Pancreas (tissue), 10 donors: ENCODE measurements at places on chromosomes 11 and 22.

- no peaks in the 10 kb centered on the region for H3K4me1 ChIP-seq
- no peak overlapping the region for H3K27ac ChIP-seq
- H3K4me3 ChIP-seq: no peak overlapping the region
- H3K27me3 ChIP-seq: no peaks in the 10 kb centered on the region
Observed at GRCh38 chr11:64719406-64719805, 3.6 kb downstream of the NRXN2 start.

DNA sequence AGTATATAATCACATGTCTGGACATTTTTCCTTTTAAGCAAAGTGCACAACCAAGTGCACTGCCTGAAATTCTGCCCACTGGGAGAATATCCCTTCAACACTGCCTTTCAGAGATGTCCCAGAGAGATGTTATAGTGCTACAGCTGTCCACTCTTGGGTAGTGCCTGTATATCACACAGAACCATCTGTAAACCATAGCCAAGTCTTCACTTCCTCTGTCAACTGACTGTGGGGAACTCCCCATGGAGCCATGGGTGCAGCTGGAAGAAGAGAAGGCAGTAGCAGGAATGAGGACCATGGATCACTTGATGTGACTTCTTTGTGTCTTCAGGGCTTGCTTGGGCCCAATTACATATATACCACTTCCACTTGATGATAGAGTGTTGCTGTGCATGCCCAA, 44.6 kb upstream of the LIN7C start:
- no peak overlapping the region for H3K27ac ChIP-seq
- no peaks in the 10 kb centered on the region for H3K27me3 ChIP-seq
- no peak overlapping the region for H3K4me3 ChIP-seq
- H3K4me1 ChIP-seq: no peaks in the 10 kb centered on the region
- no peak for DNase-seq
- no peaks in the 10 kb centered on the region for H3K36me3 ChIP-seq

GRCh38 chr22:46801826-46802607, 39.6 kb downstream of the TBC1D22A start:
- no peaks in the 10 kb centered on the region for H3K27me3 ChIP-seq
- H3K4me3 ChIP-seq: no peak overlapping the region
- H3K36me3 ChIP-seq: no peaks in the 10 kb centered on the region
- no peak for DNase-seq

DNA sequence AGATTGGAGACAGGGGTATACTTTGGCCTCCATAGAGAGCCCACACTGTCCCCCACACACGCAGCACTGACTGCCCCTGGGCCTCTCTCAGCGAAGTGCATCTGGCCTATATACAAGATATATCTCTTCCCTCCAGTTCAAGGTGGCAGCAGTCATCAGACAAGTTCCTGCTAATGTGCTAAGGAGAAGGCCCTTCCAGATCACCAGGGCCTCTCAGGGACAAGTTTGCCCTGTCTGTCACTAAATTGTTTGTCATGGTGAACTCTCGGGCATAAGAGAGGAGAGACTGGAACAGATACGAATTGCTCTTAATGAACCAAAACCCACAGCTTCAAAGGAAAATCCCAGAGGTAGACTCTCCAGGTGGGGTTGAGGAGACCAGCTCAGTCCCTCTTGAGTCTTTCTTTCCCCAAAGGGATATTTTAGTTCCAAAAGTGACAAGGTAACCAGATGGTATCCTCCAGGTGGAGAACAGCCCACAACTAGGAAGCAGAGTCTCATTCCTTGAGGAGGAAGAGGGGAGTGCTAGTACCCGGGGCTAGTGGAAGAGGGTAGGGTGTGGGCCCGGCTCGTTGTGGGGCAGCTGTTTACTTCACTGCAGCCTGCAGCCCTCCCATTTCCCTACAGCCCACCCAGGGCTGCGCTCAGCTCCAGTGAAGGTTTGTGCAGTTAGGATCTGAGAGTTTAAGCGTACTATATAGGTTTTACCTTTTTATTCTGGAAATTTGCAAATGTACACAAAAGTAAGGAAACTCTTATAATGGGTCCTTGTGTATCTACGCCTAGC, 2.2 kb upstream of the SLC35C1 start:
- no peak overlapping the region for H3K27ac ChIP-seq
- H3K27me3 ChIP-seq: no peaks in the 10 kb centered on the region
- no peak overlapping the region for H3K4me3 ChIP-seq
- no peaks in the 10 kb centered on the region for H3K36me3 ChIP-seq

DNA sequence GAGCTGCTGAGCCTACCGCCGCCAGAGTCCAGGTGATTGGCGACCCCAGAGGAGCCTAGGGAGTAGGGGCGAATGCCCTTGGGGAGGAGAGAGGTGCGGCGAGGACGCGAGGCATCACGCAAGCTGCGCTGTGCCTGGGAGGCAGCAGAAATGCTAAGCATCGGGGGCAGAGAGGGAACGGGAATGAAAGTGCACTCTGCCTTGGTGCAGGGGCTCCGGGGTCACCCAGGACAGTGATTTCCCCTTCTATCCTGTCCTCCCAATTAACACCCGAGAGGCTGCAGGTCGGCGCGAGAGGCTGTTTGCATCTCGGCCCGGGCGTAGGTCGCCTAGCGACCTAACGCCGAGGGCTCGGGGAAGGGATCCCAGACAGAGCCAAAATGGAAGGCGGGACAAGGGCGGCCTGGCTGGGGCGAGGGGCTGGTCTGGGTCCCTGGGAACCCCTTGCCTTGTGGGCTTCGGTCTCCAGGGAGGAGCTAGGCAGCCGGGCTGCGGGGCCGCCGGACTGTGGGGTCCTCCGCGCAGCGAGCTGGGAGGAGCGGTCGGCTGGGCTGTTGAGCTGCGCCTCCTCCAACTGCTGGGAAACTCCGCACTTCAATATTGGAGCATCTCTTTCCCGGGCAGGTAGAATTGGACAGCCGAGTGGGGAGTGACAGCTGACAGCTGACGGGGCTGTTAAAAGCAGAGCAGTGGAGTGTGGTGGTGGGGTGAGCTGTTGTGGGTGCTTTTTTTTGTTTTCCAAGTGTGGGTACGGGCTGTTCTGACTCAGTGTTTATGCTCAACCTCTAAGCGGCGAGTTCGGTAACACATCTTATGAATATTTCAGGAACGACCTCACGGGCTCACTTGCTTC, 657 bp downstream of the ELMOD1 start:
- DNase-seq: no peak
- no peak overlapping the region for H3K27ac ChIP-seq
- no peaks in the 10 kb centered on the region for H3K36me3 ChIP-seq
- H3K27me3 ChIP-seq: peaks cover 11% of the 10 kb centered on the region

- H3K36me3 ChIP-seq: no peaks in the 10 kb centered on the region
- H3K27me3 ChIP-seq: no peaks in the 10 kb centered on the region
- DNase-seq: no peak
- no peak overlapping the region for H3K4me3 ChIP-seq
- no peaks in the 10 kb centered on the region for H3K4me1 ChIP-seq
Observed at GRCh38 chr11:17516551-17517150, 27.6 kb downstream of the USH1C start.

GRCh38 chr11:111409915-111410314, 30.8 kb upstream of the POU2AF1 start:
- no peak for DNase-seq
- no peaks in the 10 kb centered on the region for H3K27me3 ChIP-seq
- H3K36me3 ChIP-seq: no peaks in the 10 kb centered on the region
- no peak overlapping the region for H3K27ac ChIP-seq
- no peaks in the 10 kb centered on the region for H3K4me1 ChIP-seq
- H3K4me3 ChIP-seq: no peak overlapping the region

- H3K27ac ChIP-seq: no peak overlapping the region
- H3K36me3 ChIP-seq: no peaks in the 10 kb centered on the region
- H3K27me3 ChIP-seq: no peaks in the 10 kb centered on the region
- DNase-seq: no peak
- H3K4me1 ChIP-seq: no peaks in the 10 kb centered on the region
- H3K4me3 ChIP-seq: no peak overlapping the region
Observed at GRCh38 chr11:70834277-70834940, 418.0 kb downstream of the SHANK2 start.

DNA sequence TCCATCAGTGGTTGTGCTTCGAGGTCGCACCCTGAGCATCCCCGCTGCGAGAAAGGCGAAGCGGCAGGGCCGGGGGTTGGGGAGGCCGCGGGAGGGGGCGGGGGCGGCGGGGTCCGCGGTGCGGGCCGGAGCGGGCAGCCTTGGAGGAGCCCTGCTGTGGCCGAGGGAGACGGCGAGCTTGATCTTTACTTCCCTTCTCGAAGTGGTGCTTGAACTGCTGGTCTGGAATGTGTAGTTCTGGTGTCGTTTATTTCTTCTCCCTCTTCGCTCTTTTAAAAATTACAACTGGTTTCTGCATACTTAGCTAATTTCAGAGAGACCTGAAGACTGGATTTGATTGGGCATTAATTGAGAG, 1.1 kb downstream of the APLP2 start:
- H3K36me3 ChIP-seq: no peaks in the 10 kb centered on the region
- H3K4me1 ChIP-seq: peaks cover 7% of the 10 kb centered on the region
- no peaks in the 10 kb centered on the region for H3K27me3 ChIP-seq
- DNase-seq: peak; percentile 21

GRCh38 chr11:70628176-70628854, 230.0 kb downstream of the CTTN start:
- H3K27ac ChIP-seq: no peak overlapping the region
- H3K27me3 ChIP-seq: no peaks in the 10 kb centered on the region
- H3K36me3 ChIP-seq: no peaks in the 10 kb centered on the region
- H3K4me1 ChIP-seq: no peaks in the 10 kb centered on the region
- H3K4me3 ChIP-seq: no peak overlapping the region
